ENCODE measurements at places on chromosomes 3 and 15.

- DNase-seq: no peak
Observed at GRCh38 chr3:173055228-173055933, 85.7 kb downstream of the SPATA16 start.

GRCh38 chr15:56286213-56286612 lies 42.5 kb upstream of the RFX7 start:
- no peak for DNase-seq

DNA sequence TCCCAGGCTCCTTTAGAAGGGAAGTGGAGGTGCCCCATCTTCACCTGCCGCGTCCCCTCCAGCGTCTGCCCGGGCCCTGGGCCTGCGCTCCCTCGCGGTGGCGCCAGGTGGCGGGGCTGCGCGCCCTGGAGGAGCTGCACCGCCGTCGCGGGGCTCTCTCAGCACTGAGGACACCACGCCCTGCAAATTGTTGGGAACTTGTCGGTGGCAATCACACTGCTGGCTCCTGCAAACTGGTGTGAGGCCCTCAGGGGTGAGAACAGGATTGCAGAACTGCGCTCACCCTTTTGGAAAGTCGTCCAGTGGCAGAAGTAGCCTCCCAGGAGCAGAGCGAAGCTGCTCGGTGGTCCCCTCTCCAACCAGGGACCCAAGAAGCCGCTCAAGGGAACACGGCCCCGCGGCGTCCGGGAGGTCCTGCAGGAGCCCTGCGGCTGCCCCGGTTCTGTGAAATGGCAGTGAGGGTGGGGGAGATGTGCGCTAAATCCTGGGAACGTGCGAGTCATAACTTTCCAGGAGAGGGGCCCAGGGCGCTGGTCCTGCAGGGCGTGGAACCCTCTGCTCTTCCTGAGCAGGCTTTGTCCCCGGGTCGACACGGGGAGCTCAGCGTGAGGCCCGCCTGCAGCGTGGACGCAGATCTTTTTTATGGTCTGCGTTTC lies 995 bp upstream of the LRRK1 start:
- peak; percentile 92 for DNase-seq

DNA sequence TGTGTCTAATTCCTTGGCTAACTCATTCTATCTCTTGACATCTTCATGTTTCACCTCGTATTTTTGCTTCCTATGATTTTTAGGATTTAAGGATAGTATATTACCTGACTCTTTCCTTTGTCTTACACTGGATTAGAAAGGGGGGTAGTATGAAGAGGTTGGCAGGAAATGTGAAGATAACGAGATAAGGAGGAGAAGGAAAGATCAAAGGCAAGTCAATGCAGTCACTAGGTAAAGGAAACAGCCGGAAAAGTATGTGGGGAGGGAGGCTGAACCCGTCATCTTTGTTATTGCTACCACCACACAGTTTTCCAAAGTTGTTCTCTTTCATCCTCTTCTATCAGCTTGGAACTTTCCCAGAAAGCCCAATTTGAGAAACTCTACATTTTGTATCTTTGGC lies 90.6 kb downstream of the SLC9A9 start:
- DNase-seq: no peak

DNA sequence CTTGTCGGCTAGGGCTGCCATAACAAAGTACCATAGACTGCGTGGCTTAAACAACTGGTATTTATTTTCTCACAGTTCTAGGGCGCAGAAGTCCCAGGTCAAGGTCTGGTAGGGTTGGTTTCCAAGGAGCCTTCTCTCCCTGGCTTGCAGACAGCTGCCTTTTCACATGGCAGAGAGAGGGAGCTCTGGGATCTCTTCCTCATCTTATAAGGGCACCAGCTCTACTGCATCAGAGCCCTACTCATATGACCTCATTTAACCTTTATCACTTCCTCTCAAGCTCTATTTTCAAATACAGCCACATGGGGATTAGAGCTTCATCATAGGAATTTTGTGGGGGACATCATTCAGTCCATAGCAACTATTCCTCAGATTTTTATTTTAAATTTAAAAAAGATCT lies 17.6 kb upstream of the PAQR9 start:
- DNase-seq: peak; percentile 53

GRCh38 chr3:72950372-72950771 lies 46.2 kb upstream of the PPP4R2 start:
- no peak for DNase-seq

DNA sequence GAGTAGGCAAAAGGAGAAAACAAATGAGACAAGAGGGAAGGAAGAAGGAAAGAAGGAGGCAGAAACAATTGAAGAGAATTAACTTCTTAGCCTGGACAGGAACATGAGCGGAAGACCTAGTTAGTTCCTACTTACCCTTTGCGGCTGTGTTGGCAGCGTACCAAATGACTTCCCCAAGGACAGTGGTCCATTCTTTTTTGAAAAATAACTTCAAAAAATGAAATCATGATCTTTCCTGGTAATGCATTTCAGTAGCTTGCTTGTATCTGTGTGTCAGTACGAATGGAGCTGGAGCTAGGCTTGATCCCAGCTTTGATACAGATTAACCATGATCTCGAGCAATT lies 41.5 kb upstream of the CFAP161 start:
- no peak for DNase-seq

- DNase-seq: no peak
Observed at GRCh38 chr3:68458581-68458980, 473.8 kb downstream of the TAFA4 start.

GRCh38 chr3:17055374-17056276 lies 170.9 kb downstream of the PLCL2 start:
- DNase-seq: no peak

DNA sequence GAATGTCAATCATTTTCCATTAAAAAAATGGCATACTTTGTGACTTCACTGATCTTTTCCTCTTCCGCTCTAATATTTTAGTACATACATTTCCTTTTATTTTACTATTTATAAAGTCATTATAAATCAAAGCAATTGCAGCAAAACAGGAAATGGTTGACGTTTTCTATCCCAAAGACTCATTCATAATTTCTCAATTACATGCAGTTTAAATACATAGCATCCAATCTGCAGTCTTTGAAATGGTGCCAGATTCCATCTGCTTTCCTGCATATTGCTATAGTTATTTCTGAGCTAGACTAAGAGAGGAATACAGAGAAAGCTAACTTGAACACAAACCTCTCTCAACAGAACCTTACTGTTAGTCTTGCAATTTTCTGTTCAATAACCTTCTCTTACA lies 179.8 kb downstream of the ZPLD1 start:
- DNase-seq: no peak

GRCh38 chr15:99424978-99425656 lies 140.7 kb upstream of the MEF2A start:
- no peak for DNase-seq

GRCh38 chr15:96381463-96381862 lies 51.0 kb downstream of the NR2F2 start:
- no peak for DNase-seq

DNA sequence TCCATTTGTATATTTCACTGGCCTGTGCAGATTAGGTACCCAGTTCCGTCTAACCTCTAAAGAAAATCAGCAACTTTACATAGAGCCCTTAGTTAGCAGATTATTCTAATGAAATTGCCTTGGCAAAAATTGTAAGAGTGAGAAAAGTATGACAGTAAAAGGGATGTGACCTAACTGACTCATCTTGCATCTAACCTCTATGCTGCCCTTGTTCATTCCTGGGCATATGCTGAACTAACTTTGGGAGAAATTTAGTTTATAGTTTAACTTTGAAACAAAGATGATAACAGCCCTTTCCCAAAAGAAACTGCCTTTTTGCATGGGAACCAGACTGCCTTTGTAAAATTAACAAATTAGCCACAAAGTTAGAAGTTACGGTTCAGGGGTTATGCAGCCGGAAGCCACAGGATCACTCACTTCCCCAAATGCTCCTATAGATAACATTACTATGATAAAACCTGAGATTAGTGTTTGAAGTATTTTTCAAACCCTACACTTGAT lies 839.8 kb upstream of the ALCAM start:
- no peak for DNase-seq

- DNase-seq: no peak
Observed at GRCh38 chr3:197590313-197590962, 34.7 kb upstream of the BDH1 start.

- DNase-seq: peak; percentile 23
Observed at GRCh38 chr15:74630284-74631086, 14.8 kb downstream of the CLK3 start.

DNA sequence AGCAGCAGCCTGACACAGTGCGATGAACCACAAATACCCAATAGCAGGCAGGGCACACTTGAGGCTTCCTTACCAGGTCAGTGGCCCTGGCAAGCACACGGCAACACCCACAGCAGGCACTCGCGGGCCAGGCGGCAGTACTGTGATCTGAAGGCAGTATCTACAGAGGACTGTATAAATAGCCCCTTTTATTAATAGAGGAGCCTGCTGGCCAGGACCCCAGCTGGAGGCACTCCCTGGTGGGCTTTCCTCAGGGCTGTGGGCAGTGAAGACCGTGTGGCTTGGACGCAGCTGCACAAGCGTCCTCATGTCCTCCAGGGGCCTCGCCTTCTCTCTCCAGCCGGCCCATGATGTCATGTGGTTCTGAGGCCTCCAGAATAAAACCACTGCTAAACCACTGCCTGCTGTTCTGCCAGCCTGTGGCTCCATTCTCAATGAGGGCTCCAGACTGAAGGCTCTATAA lies 44.1 kb downstream of the LRIG1 start:
- DNase-seq: no peak

DNA sequence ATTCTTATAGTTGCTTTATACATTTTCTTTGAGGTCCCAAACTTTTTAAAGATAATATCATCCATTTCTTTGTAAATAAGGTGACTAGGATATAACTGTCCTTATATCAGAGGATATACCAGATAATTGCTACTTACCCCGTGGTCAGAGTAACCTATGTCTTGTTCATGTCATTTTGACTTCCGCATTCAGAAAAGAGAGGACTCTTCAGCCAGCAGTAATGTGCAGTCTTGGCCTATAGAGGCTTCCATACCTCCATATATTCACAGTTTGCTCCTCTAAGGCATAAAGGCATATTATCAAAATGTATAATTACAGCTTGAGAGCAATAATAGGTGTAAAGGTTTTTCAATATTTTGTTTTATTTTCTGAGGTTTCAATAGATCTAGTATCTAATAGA lies 38.5 kb downstream of the EPHA6 start:
- DNase-seq: no peak

DNA sequence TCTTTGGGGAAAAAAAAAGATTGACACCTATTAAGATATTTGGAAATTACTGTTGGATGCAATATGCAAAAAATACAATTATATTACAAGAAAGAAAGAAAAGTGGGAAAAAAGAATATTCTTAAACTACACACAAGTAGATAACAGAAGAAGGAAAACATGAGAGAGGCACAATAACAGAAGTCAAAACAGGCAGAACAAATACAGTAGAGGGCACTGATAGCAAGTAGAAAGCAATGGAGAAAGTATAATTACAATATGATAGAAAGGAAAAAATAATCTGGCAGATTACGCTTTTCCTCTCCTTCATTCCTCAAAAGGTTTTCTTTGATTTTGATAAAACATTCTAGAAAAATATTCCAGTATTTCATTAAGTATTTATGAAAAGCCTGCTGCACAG lies 72.1 kb downstream of the ADAM10 start:
- DNase-seq: no peak

DNA sequence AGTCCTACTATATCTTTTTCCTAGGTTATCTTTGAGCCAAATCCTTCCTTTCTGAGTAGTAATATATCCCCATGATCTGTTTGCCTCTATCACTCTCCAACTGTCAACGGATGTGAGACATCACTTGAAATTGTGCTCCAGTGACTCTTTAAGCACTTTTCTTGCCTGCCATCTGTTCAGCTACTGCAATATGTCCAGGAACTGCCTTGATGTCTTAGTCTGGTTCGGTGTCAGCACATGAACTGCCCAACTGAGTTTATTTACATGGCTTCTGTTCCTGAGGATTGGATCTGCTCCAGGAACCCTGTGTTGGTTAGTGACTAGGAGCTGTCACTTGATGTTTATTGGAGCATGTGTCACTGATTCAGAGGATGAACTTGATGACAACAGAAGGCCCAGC lies 116.5 kb downstream of the SLC9A9 start:
- DNase-seq: no peak

- no peak for DNase-seq
Observed at GRCh38 chr3:157046520-157046919, 113.4 kb downstream of the CCNL1 start.

DNA sequence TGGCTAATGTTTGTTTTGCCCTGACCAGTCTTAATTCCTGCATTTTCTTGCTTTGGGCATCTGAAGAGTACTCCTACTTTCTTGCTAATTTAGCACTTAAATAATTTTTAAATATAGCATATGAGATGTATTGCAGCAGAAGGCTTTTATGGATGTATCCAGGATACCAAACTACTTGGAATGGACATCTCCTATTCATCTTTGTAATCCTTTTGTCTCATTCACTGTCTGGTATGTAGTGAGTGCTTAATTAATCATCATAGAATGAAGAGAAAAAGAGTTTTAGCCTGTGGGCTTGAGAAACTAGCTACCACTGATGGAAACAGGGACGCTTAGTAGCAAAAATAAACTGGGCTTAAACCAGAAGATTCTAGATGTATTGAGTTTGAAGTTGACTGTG lies 40.6 kb downstream of the MEX3B start:
- no peak for DNase-seq

DNA sequence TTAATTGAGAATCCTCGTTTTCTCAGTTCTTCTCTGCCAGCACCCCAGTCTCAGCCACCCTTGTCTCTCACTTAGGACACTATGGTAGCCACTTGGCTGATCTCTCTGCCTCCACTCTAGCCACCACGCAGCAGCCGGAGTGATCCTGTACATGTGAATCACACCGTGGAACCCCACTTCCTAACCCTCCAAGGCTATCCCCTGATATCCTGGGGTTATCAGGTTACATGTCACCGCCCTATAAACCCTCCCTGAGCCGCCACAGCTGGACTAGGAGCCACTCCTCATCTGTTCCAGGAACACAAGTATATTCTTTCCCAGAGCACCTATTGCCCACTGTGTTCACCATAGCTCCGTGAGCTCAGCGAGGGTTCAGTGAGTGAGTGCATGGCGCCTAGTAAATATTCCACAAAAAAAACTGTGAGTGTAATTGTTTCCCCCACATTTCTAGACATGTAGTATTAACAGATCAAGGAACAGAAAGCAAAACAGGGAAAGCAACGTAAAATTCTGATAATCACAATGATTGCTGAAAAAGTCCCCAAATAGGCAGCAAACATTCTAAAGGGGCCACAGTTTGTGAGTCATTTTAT lies 661 bp upstream of the PARP14 start:
- peak; percentile 29 for DNase-seq

DNA sequence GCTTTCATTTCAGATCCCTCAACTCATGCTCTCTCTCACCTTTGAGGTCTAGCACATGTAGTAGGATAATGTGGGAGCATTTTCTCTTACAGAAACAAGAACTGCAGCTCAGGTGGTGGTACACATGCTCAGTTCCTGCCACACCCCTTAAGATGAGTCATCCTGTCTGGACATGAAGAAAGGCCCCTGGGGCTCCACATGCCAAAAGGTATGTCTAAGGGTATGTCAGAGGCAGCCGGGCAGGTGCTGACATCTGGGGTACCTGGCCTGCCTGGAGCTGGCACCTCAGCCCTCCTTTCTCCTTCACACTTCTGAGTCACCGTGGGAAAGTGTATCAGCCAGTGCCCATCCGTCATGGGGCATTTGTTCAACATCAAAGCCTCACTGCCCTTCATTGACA lies 209.9 kb downstream of the OCA2 start:
- DNase-seq: no peak
